Stimulated activated CD8-positive, alpha-beta memory T cell treated with anti-CD3 and anti-CD28 coated beads, Interleukin-7, amount 100 ng/mL, for 1 hour (primary cell): ENCODE measurements at places on chromosomes 13 and 19.

DNA sequence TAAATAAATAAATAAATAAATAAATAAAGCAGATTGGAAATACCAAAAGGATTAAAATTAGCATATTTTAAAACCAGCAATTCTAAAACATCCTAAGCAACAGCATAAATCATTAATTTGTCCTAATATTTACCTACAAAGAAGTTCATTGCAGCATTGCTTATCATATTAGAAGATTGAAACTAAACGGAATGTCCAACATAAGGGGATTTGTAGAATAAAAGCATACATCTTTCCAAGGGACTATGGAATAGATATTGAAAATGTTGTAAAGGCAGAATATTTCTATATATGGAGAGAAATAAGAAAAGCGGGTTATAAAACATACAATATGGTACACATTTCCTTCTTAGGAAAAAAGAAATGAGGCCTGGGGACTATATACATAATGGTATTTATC lies 71.1 kb upstream of the RFC3 start:
- no peak for DNase-seq

DNA sequence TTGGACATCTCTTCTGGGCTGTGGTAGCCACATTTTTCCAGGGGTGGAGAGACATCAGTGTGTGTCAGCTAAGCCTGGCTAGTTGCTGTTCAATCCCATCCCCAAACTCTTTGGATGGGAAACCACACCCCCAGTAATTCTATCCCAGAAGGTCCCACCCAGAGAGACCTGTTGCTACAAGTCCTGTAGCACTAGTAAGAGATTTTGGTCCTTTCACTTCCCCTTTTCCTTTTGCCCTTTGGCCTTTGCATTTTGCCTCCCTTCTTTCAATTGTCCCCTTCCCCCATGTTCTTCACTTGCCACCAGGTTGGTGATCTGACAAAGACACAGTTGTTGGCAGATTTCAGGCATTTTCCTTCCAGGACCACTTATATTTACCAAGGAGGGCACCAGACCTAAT lies 3.8 kb downstream of the CBY2 start:
- DNase-seq, result no peak

- DNase-seq, result no peak
Observed at GRCh38 chr13:51444922-51445321, 7.9 kb downstream of the INTS6 start.

DNA sequence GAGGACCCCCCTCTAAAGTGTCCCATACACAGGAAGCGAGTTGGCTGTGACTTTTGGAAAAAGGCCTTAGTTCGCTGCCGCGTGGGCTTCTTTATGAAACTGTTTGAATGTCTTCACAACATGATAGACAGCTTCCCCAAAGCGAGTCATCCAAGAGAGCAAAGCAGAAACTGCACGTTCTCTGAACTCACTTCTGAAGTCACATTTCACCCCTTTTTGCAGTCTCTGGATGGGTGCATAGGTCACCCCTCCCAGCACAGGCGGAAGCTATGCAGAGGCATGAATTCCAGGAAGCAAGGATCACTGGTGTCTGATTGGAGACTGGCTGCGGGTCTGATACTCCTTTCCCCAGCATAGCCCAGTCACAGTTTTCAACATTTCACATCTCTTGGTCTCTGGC lies 10.6 kb downstream of the GPI start:
- no peak for DNase-seq

DNA sequence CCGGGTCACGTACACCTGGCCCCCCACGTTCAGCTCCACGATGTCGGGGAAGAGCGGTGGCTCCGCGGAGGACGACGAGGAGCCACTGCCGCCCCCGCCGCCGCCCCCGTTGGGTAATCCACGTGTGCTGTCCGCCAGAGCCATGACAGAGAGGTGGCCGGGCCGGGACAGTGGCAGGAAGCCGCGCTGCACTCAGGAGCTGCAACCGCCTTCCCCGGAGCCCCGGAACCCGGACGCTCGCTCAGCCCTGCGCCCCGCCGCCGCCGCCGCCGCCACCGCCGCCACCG lies 257 bp downstream of the KCTD12 start:
- no peak for DNase-seq

DNA sequence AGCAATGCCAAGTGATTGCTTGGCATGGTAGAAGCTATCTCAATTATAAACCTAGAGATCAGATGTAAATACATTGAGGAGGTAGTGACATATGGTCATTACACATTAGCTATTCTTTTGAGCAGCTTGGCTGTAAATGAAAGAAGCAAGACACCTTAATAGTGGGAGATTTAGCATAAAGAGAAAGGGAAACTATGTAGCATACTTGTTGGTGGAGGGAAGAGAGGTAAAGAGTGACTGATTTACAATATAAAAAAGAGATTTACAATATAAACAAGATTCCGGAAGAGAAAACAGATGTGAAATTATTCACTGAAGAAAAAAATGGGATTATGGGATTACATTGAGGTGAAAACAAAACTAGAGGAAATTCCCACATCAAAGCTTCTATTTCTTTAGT lies 2009.6 kb downstream of the OLFM4 start:
- DNase-seq, result no peak

DNA sequence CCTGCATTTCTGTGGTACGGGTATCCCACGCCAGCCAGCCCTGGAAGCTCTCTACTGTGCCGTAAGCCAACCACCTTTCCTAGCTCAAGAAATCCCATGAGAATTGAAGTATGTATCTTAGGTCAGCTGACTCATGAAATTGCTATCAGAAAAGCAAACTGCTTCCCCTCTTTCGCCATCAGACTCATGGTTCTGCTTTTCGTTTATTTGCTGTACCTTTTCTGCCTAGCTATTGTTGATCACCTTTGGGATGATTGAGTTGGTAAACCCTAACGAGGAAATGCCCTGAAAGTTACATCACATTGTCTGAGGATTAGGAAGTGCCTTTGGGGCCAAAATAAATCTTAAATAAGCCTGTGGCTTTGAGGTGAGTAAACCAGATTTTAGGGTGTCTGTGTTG lies at the start of gene ADGRE3:
TSS of gene ADGRE3 (minus strand) at position 81 of the 400 bp plus-strand sequence. CDS start at position 7, 74 bp downstream.
- DNase-seq, result no peak

DNA sequence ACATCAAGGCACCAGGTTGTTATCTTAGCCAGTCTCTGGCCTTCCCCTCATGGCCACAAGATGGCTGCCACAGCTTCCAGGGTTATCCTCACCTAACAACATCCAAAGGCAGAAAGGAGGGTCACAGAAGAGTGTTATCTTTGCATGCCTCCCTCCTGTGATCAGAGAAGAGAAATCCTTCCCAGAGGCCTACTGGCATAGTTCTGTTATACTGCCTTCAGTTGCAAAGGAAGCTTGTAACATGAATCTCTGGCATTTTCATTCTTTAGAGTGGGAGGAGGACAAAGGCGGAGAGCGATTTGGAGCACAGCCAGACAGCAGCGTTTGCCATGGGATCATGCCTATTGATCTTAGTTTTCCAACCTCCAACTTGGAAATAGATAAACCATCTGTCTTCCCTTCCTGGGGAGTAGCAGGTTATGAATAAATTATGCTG lies 135.7 kb downstream of the DNAJC15 start:
- no peak for DNase-seq

DNA sequence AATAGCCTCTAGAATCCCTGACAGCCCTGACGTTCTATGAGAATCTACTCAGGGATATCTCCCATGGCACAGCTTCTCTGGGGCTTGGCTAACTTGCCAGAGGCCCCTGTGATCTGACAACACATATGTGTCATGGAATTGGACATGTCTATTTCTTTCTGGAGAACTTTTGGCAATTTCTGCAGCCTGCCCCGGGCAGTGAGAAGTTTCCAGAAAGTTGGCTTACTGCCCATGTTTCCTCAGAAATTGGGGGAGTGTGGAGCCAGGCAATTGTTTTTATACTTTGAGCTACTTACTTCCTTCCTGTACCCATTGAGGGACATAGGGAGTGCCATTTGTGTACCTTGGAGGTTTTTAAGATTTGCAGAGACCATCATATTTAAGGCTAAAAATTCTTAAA lies 98.9 kb downstream of the FLT1 start:
- DNase-seq, result no peak

DNA sequence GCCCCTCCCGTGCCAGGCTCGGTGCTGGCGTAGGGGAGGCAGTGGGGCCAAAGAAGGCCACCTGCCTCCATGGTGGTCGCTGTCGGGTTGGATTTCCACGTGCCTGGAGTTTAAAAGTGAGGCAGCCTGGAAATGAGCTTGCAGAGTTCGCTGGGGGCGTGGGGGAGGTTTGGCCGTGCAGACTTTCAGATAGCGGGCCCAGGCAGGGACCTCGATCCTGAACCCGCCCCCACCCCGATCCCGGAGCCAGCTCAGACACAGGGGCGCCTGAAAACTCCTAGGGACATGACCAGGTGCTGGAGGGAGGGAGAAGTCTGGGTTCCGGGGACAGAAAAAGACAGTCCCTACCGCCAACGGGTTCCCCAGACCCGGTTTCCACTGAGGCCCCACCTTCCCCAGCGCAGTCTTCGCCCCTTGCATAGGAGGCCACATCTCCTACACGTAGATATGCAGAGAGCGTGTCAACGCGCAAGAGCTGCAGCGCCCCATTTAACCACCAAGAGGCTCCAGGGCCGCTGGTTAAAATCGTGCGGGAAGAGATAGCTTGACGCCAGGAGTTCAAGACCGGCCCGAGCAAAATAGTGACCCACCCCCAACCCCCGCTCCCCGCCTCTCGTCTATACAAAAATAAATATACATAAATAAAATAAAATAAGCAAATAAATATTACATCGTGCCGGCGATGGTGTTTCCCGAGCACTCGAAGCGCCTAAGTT lies 8.5 kb downstream of the CCDC8 start:
- no peak for DNase-seq

DNA sequence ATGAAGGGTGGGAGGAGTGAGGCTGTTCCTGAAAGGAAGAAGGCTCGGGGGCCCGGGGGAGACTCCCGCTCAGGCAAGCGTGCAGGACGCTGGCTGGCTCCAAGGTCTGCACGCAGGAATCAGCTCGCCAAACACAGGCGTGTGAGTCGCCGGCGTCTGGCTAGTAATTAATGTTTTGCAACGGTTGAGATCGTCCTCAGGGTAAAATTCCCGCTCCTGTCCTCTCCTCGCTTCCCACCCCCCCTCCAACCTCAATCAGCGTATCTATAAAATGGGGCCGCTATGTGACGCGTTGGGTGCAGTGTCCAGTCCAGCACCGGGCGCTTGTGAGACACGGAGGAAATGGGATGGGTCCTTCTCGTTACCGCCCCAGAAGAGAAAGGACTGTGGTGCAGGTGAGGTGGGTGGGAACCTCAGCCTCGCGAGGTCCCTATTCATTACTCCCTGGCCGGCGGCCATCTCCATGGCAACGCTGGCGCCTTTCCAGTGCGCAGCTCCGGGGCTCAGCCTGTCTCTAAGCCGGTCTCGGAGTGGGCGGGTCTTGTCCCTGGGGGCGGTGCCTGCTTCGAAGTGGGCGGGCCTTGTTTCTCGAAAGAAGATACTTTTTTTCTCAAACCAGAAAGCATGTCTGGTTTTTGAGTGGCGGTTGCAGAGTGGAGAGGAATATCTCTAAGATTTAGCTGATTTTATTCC lies 6.5 kb upstream of the ZNF579 start:
- peak; percentile 82 for DNase-seq
